ENCODE measurements at places on chromosomes 11 and 22.

DNA sequence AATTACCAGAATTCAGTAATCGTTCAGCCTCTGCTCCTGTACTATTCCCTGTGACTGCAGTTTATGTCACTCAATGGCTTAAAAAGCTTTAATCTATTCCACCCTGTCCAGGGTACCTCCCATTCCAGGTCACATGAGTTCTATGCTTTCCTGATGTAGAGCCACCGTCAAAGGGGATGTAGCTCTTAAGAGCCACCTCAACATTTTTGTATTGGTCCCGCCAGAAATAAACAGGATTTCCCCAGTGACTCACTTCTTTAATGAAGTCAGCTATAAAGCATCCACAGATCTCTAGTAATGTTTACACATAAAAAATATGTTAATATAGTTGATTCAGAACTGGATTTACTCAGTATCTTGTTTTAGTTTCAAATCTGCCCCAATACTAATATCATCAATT is 1.3 kb upstream of the OR8D1 start:
- no peaks in the 10 kb centered on the region for H3K4me1 ChIP-seq
- H3K4me3 ChIP-seq, result no peak overlapping the region
- H3K36me3 ChIP-seq, result no peaks in the 10 kb centered on the region

DNA sequence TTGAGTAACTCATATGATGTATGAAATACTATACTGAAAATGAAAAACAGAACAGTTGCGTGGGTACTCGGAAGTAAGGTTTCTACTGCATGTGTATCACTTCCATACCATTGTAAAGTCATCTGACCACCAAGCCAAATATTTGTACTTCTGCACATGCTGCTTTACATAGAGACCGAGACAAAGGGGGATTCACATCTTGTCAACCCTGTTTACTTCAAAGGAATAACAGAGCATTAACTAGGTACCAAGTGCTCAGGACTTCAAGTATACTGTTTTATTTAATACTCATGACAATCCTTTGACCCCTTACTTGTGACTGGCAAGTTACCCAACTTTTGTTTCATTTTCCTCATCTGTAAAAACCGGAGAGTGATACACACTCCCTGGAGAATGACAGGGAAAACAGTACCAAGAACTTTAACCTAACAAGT is 9.9 kb downstream of the MAPK1 start:
- H3K27ac ChIP-seq, result no peak overlapping the region
- no peak for DNase-seq
- no peak overlapping the region for H3K4me3 ChIP-seq
- peaks cover 75% of the 10 kb centered on the region for H3K4me1 ChIP-seq

DNA sequence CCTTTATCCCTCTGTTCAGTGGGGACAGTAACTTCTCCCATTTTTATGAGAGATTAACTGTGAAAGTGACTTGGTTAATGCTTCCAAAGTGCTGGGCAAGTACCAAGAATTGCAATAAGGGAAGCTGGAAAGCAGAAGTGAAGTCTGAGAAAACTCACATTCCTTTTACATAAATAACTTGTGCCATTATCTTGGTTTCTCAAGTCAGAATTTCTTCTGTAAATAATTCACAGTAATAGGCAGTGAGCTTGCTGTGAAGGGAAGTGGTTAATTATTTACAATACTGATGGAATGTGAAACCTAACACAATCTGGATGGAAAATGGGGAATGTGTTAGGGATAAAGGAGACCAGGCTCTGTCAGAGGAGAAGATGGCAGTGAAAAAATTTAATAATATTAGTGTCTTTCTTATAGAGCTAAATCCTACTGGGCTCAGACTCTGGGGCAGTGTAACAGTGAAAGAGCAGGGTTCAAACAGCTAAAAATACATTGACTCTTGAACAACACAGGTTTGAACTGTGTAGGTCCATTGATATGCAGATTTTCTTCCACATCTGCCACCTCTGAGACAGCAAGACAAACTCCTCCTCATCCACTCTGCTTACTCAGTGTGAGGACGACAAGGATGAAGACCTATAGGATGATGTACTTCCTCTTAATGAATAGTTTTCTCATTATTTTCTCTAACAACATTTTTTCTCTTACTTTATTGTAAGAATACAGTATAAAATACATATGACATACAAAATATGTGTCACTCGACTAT is 251.5 kb upstream of the ISX start:
- H3K27ac ChIP-seq, result no peak overlapping the region
- no peaks in the 10 kb centered on the region for H3K27me3 ChIP-seq
- no peak overlapping the region for H3K4me3 ChIP-seq
- no peaks in the 10 kb centered on the region for H3K36me3 ChIP-seq
- H3K4me1 ChIP-seq, result no peaks in the 10 kb centered on the region
- no peak for DNase-seq

GRCh38 chr22:17436382-17436980 is 67.2 kb downstream of the CECR2 start:
- no peak for DNase-seq
- H3K36me3 ChIP-seq, result no peaks in the 10 kb centered on the region
- H3K4me1 ChIP-seq, result no peaks in the 10 kb centered on the region
- H3K4me3 ChIP-seq, result no peak overlapping the region

GRCh38 chr11:96794152-96794551 is 404.3 kb downstream of the JRKL start:
- DNase-seq, result no peak
- H3K4me3 ChIP-seq, result no peak overlapping the region
- H3K27ac ChIP-seq, result no peak overlapping the region
- no peaks in the 10 kb centered on the region for H3K36me3 ChIP-seq
- no peaks in the 10 kb centered on the region for H3K27me3 ChIP-seq

DNA sequence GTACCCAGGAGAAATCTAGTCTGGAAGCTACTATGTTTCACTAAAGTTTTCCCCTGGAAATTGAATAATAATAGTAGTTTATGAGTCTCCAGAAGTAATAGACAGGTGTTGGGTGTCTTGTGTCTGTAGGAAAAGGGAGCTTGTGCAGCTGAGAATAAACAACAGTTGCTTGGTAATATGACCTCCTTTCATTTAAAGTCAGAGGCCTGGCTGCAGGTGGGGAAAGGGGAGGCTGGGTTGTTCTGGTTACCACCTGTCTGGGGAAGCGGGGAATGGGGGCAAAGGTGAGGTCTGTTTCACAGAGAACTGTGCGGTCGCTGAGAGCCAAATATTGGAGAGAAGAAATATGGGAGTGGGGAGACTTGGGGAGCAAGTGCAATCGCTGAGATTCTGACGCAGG is 3.3 kb upstream of the GRAMD1B start:
- DNase-seq, result no peak
- H3K27ac ChIP-seq, result no peak overlapping the region
- H3K36me3 ChIP-seq, result no peaks in the 10 kb centered on the region
- H3K27me3 ChIP-seq, result no peaks in the 10 kb centered on the region

DNA sequence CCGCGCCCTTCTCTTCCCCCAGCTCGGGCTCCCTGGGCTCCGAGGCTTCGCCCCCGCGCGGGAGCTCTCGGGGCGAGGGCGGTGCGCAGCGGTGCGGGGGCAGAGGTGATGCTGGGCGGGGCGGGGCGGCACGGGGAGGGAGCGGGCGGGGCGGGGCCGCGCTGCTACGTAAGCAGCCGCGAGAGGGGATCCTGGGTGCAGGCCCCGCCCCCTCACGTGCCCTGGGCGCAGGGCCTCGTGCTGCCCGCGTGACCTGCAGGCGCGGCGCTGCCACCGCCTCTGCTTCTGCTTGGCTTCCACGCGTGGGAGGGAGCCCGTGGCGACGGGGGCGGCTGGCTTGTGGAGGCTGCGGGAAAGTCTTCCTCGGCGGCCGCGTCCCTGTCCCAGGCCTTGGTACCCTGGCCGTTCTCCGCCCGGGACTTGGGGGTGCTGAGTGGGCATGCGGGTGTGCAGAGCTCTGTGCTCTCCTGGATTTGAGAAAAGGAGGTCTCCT is 132.6 kb upstream of the HSD17B12 start:
- H3K4me1 ChIP-seq, result peaks cover 13% of the 10 kb centered on the region
- H3K4me3 ChIP-seq, result peak overlapping the region; percentile 32
- H3K27me3 ChIP-seq, result no peaks in the 10 kb centered on the region
- no peak for DNase-seq
- no peak overlapping the region for H3K27ac ChIP-seq

DNA sequence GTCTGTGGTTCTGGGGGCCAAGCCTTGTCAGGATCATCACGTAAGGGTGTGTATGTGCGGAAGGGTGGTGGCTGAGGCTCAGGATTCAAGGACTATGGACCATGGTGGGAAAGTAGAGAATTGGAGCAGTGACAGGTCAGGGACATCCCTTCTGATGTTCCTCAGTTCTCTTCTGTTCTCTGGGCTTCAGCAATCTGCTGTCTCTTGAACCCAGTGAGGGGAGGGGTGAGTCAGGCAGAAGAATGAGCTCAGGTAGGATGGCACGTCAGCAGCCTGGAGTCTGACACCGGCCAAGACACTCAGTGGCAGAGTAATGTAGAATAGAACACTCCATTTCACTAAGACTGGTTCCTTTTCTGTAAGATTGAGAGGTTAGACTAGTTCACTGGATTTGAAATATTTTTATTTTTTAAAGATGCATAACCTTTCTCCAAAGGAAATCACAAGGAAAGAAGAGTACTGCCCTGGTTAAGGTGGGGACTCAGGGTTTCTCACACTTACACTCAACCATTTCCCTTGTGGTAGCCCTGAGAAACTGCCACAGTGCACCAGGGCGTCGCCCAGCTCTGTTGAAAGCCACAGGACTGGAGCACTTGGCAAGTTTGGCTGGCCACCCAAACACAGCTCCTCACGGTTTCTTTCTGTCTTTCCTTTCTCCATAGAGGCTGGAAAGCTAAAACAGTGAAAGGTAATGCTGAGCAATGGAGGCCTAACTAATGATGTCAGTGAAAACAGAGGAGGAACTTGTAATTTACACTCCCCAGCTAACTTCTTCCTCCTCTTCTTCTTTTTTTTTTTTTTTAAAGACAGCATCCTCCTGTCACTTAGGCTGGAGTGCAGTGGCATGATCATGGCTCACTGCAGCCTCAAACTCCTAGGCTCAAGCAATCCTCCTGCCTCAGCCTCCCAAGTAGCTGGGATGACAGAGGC is 23.1 kb upstream of the MICAL2 start:
- peaks cover 52% of the 10 kb centered on the region for H3K4me1 ChIP-seq
- H3K27me3 ChIP-seq, result no peaks in the 10 kb centered on the region
- no peaks in the 10 kb centered on the region for H3K36me3 ChIP-seq
- H3K27ac ChIP-seq, result peak overlapping the region; percentile 88
- H3K4me3 ChIP-seq, result no peak overlapping the region
- no peak for DNase-seq

DNA sequence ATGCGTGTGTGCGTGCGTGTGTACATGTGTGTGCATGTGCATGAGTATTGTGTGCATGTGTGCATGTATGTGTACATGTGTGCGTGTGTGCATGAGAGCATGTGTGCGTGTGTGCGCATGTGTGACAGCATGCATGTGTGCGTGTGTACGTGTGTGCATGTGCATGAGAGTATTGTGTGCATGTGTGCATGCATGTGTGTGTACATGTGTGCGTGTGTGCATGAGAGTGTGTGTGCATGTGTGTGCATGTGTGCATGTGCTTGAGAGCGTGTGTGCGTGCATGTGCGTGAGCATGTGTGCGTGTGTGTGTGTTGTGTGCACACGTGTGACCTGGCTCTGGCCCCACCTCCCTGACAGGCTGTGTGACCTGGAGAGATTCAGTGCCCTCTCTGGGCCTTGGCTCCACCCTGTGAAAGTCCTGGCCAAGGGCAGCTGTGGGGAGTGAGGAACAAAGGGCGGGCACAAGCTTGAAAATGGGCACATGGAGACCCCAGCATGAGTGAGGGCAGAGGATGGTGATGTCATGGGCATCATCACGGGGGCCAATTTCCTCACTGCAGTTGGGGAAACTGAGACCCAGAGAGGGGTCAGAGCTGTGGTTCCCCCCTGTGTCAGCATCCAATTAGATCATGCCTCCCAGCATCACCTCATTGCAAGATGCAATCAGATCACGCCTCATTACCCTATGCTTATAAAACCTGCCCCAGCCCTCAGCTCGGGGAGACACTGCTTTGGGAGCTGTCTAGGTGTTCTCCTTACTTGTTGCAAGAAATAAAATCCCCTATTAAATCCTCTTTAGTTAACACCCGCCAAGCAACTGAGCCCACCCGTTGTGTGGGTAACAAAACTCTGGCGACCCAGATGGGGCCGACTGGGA is 658 bp downstream of the ACY3 start:
- peak overlapping the region; percentile 42 for H3K4me3 ChIP-seq
- H3K27me3 ChIP-seq, result no peaks in the 10 kb centered on the region
- no peaks in the 10 kb centered on the region for H3K4me1 ChIP-seq
- no peaks in the 10 kb centered on the region for H3K36me3 ChIP-seq
- no peak overlapping the region for H3K27ac ChIP-seq

- H3K36me3 ChIP-seq, result no peaks in the 10 kb centered on the region
- H3K4me3 ChIP-seq, result no peak overlapping the region
- no peak overlapping the region for H3K27ac ChIP-seq
- DNase-seq, result no peak
Measured at GRCh38 chr11:85182441-85183387, 444.4 kb downstream of the DLG2 start.

DNA sequence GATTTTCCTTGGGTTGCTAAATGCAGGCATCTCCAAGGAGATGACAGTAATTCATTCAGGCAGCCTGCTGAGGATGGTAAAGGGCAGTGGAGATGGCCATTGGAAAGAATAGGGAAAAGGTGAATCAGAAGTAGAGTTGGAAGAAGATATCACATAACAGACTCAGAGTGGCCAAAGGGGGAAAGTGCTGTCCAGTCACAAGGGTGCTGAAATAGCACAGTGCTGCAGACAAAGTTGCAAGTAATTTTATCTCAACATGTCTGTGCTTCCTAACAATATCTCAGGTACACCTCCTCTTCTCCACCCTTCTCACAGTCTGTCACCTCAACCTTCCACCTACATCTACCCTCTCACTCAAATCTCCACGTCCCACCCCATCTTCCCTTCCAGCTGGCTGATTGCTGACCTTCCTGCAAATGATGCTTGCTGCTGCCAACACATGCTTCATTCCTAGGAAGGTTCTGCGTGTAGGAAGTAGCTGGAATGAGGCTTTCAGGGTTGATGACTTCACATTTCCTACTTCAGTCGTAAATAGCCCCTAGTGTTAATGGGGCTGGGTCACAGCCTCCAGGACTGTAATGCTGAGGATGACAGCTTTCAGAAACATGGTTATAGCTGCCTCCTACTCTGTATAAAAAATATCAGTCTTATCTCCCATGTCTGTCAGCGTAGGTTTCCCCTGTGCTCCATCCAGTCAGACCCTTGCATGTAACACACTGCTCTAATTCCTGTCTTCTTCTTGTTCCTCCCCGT is 123.9 kb downstream of the CTNND1 start:
- no peaks in the 10 kb centered on the region for H3K4me1 ChIP-seq
- no peak overlapping the region for H3K27ac ChIP-seq
- H3K36me3 ChIP-seq, result no peaks in the 10 kb centered on the region
- peak; percentile 64 for DNase-seq
- no peak overlapping the region for H3K4me3 ChIP-seq

- peaks cover 30% of the 10 kb centered on the region for H3K4me1 ChIP-seq
- no peak for DNase-seq
- H3K27ac ChIP-seq, result peak overlapping the region; percentile 77
Measured at GRCh38 chr22:20776624-20777405, 2.9 kb downstream of the SERPIND1 start.

- H3K4me1 ChIP-seq, result no peaks in the 10 kb centered on the region
- DNase-seq, result no peak
- no peaks in the 10 kb centered on the region for H3K36me3 ChIP-seq
- H3K4me3 ChIP-seq, result no peak overlapping the region
Measured at GRCh38 chr11:123493349-123494063, 63.4 kb downstream of the GRAMD1B start.

- H3K27ac ChIP-seq, result no peak overlapping the region
- no peaks in the 10 kb centered on the region for H3K27me3 ChIP-seq
- no peak for DNase-seq
- no peaks in the 10 kb centered on the region for H3K36me3 ChIP-seq
Measured at GRCh38 chr11:83039566-83039965, 32.1 kb downstream of the RAB30 start.

- H3K36me3 ChIP-seq, result peaks cover 9% of the 10 kb centered on the region
- H3K27ac ChIP-seq, result no peak overlapping the region
- DNase-seq, result no peak
- H3K4me1 ChIP-seq, result no peaks in the 10 kb centered on the region
- H3K4me3 ChIP-seq, result no peak overlapping the region
- no peaks in the 10 kb centered on the region for H3K27me3 ChIP-seq
Measured at GRCh38 chr11:32960553-32961164, 55.0 kb upstream of the DEPDC7 start.
